ENCODE measurements at places on chromosomes 2 and 18.

GRCh38 chr2:27890924-27891672 is 569 bp downstream of the BABAM2 start:
- peak; percentile 5 for DNase-seq

DNA sequence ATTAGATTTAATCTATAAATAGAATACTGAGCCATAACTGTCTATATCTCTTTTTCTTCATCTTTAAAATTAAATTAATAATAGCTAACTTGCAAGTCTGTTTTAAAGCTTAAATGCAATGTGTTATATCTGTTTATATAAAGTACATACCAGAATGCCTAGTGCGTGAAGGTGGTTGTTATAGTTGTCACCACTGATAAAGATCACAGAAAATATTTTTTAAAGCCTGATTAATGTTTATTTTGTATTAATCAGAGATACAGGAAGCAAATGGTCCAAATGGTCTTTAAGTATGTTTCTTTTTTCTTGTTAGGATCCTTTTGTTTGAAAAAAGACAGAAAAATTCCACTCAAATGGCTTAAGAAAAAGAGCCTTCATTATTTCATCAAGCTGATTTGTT is 560.6 kb downstream of the CPS1 start:
- no peak for DNase-seq

GRCh38 chr2:209499069-209499468 is 75.2 kb downstream of the MAP2 start:
- no peak for DNase-seq

- DNase-seq, result peak; percentile 87
Observed at GRCh38 chr18:57930476-57930875, 113.5 kb upstream of the NEDD4L start.

GRCh38 chr18:50981381-50981780 is 13.5 kb downstream of the ELAC1 start:
- no peak for DNase-seq

GRCh38 chr2:3180082-3180908 is 197.3 kb downstream of the EIPR1 start:
- DNase-seq, result no peak

GRCh38 chr2:218662377-218662776 is 2.9 kb downstream of the BCS1L start:
- DNase-seq, result no peak

DNA sequence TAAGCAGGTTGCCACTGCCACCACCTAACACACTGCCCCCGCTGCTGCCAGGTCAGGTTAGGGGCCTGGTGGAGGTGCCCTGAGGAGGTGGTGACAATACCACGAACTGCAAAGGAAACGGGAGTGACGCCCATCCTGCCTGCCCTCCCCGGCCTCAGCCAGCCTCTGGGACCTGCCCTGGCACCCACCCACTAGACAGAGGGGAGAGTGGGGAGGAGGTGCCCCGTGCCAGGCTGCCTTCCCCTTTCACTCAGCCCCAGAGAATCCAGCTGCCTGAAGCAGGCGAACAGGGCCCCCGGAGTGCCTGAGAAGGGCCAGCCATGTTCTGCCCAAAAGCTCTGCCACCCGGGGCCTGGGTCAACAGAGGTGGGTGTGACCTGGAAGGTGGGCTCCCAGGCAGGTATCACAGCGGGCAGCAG is 44.5 kb upstream of the FOSL2 start:
- no peak for DNase-seq

GRCh38 chr18:4074647-4075046 is 380.5 kb downstream of the DLGAP1 start:
- DNase-seq, result no peak

GRCh38 chr18:12295389-12296086 is 12.5 kb upstream of the TUBB6 start:
- no peak for DNase-seq

GRCh38 chr2:4101936-4102335 is 398.6 kb downstream of the DCDC2C start:
- DNase-seq, result no peak

- no peak for DNase-seq
Observed at GRCh38 chr2:109164311-109164710, 35.3 kb downstream of the SH3RF3 start.

DNA sequence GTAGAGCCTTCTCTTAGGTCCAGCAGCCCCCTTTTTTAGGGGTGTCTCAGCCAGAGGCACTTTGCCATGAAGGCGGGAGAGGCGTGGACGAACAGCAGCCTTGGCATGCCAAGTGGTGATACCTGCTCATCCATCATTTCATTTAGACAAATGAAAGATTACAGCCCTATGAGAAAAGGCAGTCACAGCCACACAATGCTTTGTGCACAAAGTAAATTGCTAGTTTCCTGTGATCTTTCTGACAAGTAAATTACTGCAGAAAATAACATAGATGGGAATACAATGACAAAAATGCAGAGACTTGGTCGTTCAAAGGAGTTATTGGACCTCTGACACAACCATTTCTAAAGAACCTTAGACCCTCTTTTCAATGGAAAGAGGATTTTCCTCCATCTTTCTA is 94.9 kb downstream of the RND3 start:
- no peak for DNase-seq

DNA sequence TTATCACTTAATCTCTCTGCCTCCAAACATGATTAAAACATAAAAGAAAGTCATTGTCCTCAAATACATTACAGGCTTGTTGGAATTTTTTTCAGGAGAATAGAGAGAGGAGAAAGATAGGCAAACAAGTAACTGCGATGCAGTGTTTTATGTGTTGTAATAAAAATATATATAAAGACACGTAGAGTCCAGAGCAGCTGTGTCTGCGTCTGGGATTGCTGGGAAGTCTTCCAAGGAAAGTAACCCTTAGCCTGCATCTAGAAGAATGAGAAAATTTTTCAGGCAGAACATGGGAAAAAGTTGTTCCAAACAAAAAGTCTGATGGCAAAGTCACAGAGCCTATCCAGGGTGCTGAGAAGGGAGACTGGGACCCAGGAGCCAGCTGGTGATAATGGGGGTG is 91.8 kb upstream of the ST6GAL2 start:
- DNase-seq, result no peak

- no peak for DNase-seq
Observed at GRCh38 chr2:230961091-230961491, 34.8 kb upstream of the SPATA3 start.

GRCh38 chr2:207561386-207562080 is 31.8 kb downstream of the CREB1 start:
- no peak for DNase-seq

DNA sequence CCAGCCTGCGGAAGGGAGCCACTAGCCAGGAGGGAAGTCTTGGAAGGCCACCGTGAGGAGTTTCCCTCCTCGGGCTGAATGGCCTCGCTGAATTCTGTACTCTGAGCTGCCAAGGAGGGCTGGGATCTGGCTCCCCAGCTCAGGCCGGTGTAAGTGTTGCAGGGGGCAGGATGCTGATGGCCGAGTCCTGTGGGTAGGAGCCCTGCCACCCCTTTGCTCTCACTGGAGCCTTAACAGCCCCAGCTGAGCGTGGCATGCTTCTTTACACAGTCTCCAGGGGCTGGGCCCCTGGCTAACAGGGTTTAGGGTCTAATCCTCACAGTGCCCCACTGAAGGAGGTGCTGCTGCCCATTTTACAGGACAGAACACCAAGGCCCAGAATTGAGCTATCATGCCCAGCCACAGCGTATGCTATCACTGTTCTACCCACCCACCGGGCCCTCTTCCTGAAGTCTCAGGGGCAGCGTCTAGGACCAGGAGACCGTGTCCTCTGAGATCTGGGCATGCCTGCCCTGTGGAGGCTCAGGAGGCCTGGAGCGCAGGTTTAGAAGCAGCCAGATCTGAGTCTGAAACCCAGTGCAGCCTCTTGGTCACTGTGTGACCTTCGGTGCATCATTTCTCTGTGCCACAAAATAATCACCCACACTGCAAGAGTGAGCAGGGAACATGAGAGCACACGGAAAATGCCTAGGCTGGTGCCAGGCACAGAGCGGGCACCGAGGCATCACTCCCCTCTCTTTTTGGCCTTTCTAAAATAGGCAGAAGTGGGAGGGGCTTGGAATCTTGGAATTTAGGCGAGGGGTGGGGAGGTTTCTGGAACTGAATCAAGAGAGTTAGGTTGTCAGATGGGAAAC is 42.9 kb downstream of the TMEM37 start:
- no peak for DNase-seq

DNA sequence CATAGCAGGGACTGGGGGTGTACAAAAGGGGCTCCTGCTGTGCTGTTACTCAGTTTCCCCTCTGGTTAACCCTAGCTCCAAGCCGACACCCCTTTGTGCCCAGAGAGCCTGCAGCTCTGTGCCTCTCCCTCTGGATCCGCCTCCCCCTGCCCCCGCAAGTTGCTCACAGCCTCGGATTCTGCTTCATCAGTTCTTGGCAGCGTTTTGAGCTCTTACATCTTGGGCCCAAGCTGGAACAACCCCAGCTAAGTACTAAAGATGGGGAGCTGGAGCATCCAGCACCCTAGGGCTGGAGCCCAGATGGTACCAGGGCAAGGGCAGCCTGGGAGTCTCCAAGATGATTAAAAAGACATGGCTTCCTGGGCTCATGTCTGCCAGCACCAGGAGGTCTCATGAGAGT is 40.7 kb downstream of the POMC start:
- DNase-seq, result no peak

GRCh38 chr2:226327830-226328229 is 471.8 kb downstream of the IRS1 start:
- no peak for DNase-seq

- no peak for DNase-seq
Observed at GRCh38 chr2:36615222-36615621, 17.3 kb upstream of the FEZ2 start.

DNA sequence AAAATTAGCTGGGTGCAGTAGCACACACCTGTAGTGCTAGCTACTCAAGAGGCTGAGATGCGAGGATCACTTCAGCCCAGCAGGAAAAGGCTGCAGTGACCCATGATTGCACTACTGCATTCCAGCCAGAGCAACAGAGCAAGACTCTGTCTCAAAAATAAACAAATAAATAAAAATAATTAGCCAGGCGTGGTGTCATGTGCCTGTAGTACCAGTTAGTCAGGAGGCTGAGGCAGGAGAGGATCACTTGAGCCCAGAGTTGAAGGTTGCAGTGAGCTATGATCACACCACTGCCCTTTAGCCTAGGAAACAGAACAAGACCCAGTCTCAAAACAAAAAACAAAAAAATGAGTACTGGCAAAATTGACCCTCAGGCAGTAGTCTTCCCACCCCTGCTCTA is 61.9 kb upstream of the PPP1CB start:
- no peak for DNase-seq

DNA sequence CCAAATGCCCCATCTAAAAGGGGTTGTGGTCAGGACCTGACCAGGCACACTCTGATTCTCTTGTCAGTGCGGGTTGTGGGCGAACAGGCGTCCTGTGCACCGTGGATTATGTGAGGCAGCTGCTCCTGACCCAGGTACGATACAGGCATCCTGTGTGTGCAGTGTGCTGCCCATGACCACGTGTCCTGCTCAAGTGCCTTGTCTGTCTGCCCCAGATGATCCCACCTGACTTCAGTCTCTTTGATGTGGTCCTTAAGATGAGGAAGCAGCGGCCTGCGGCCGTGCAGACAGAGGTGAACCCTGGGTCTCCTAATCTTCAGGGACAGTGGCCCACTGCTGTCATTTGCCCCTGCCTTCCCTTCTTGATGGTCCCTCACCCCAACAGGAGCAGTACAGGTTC is 14.6 kb downstream of the PTPN18 start:
- DNase-seq, result no peak

DNA sequence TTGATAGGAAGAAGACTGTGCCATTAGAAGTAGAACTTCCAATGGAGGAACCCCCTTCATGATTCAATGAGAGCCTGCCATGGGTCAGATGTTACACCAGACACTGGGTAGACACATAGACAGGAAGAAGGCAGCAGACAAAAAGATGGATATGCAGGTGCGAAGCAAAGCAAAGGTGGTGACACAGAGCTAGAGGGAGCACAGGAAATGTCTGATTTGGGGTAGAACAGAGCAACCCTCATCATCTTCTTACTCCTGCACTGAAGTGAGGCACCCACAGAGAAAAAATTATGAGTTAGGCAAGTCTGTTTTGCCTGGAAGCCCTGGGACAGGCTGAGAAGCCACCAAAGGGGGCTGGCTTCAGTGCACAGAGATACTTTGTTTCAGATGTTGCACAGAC is 240.2 kb downstream of the ANAPC1 start:
- DNase-seq, result no peak

GRCh38 chr2:885230-886071 is 65.2 kb upstream of the SNTG2 start:
- no peak for DNase-seq

DNA sequence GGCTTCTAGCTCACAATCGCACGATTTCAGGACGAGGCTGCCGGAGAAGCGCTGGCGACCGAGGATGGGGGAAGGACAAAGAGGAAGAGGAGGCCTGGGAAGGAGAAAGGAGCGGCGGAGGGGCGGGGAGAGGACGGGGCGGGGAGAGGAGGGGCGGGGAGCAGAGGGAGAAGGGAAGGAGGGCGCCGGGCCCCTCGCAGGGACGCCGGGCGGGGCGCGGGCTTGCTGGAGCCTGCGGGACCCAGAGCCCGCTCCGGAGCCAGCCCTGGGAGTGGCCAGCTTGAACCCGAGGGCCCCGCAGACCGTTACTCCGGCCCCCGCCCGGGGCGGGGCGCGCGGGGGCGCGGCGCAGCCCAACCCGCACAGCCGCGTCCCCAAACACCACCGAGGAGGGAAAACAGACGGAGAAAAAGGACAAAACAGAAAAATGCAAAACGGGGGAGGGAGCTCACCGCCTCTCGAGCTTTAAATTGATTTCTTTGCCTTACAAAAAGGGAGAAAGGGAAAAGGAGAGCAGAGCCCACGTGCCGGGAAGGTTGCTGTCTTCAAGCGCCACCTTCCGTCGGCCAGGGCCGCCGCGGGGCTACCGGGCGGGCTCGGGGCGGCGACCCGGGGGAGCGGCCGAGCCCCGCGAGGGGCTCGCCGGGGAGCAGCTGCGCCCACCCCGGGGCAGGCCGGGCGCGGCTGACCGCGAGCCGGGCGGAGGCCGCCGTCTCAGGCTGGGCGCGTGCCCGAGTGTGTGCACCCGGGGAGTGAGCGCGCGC is 781 bp upstream of the SOX11 start:
- no peak for DNase-seq

DNA sequence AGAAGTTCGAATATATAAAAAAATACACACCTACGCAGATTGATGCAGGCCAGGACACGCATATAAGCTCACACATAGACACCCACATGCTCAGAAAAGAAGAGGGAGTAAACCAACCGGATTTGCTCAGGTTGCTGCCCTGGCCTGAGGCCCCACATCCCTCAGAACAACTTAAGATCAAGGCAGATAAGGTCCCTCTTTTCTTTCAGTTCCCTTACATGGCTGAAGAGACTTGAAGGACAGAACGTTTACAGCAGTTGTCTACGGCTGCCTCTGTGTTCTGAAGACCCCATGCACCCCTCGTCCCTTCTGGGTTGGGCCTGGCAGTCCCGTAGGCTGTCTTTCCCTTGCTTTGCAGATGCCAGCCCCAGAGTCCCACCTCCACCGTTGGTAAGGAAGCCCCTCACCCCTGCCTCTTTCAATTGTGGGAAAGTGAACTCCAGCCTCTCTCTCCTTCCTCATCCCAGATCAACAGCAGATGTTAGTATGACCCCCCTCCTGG is 4.3 kb upstream of the NAGK start:
- no peak for DNase-seq

- no peak for DNase-seq
Observed at GRCh38 chr18:44841221-44841620, 160.5 kb downstream of the SETBP1 start.

All from NCI-H1105 (cell line).